KBM-7 (cell line): ENCODE measurements at places on chromosomes 2 and 18.

- no peak for DNase-seq
Observed at GRCh38 chr2:58853420-58853819, 612.3 kb upstream of the FANCL start.

- no peak for DNase-seq
Observed at GRCh38 chr2:126655051-126655450, 907 bp upstream of the GYPC start.

GRCh38 chr2:178428396-178428806 is 22.6 kb downstream of the PRKRA start:
- DNase-seq = no peak

DNA sequence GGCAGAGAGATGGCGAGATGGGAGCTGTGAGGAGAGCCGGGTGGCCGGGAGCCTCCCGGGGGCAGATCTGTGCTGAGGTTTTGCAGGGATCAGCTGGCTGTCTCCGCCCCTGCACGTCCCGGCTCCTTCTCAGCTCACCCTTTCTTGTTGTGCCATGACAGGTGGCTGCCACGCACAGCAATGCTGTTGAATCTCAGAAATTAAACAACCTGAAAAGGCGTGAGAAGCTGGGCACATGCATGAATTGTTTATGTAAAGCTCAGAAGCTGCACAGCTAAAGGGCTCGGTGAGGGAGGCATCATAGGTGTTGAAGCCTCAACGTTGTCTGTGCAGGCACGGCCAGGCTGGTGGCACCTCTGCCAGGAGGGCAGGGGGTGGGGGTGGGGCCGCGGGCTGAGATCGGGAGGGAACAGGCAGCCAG is 858 bp upstream of the RTP5 start:
- DNase-seq = no peak

DNA sequence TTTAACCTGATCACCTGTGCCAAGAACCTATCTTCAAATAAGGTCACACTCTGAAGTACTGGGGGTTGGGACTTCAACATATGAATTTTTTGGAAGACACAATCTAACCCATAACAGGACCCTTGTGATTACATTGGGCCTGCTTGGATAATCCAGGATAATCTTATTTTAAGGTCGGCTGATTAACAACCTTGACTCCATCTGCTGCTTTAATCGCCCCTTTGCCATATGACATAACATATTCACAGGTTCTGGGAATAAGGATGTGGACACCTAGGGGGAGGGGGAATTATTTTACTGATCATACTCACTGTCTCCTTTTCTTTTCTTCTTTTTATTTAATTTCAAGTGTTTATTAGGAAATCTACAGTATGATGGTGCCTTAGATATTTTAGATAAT is 34.8 kb downstream of the CDH20 start:
- DNase-seq = no peak

DNA sequence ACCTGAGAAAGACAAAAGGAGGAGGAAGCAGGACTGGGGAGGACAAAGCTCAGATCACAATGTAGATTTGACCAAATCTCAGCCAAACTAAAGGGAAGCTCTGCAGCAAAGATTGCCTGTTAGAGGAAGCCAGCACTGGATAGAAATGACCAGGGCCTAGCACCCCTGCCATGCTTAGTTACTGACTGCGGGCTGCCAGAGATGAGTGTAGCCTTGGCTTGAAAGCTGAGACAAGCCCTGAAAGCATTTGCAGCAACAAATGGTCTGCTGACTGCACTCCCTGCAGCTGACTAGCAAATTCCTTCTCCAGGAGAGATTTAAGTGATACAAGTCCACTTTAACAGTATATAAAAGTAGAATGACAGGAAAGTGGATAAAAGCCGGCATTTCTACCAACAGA is 140.9 kb upstream of the CRIM1 start:
- DNase-seq = no peak

GRCh38 chr2:20093263-20094141 is 42.1 kb upstream of the LAPTM4A start:
- peak; percentile 52 for DNase-seq

DNA sequence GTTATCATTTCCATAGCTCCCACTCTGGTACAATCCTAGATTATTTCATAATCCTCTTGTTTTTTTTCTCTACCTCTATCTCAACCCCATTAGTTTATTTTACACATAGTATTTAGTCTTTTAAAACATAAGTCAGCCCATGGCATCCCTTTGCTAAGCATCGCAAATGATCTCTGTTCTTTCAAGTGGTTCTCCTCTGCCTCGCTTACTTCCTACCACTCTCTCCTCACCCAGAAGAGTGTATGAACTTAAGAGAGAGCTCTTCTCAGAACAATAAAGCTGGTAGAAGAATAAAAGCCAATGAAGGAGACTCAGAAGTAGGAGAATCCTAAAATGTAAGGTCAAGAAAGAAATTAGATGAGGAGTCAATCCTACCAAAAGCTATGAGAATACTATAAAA is 12.2 kb upstream of the ITPRID2 start:
- no peak for DNase-seq

- DNase-seq = no peak
Observed at GRCh38 chr2:109435901-109436598, 177.7 kb downstream of the SEPTIN10 start.

DNA sequence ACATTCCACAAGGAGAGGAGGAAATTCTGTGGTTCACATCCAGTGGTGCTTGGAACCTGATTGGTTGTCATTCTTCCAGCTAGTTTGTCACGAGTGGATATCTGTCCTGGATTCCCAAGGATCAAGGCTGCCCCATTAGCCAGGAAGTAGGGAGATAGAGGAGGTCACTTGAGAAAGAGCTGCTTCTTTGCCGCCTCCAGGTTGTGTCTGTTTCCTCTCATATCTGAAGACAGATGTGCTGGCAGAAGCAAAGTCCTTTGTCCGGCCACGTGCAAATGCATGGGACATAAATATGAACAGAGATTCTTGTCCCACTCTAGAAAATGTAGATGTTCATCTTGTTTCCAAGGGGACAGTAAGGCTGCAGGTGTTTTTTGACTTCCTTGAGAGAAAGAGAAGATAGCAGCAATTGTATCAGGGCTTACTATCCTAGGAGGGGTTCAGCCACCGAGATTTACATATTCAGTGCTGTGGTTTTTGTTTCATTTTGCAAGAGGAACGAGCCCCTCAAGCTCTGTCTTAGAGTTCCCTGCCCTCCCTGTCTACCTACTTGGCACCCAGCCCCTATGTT is 174.4 kb downstream of the RPIA start:
- DNase-seq = peak; percentile 40

- no peak for DNase-seq
Observed at GRCh38 chr2:44957656-44958327, 16.3 kb downstream of the SIX3 start.

DNA sequence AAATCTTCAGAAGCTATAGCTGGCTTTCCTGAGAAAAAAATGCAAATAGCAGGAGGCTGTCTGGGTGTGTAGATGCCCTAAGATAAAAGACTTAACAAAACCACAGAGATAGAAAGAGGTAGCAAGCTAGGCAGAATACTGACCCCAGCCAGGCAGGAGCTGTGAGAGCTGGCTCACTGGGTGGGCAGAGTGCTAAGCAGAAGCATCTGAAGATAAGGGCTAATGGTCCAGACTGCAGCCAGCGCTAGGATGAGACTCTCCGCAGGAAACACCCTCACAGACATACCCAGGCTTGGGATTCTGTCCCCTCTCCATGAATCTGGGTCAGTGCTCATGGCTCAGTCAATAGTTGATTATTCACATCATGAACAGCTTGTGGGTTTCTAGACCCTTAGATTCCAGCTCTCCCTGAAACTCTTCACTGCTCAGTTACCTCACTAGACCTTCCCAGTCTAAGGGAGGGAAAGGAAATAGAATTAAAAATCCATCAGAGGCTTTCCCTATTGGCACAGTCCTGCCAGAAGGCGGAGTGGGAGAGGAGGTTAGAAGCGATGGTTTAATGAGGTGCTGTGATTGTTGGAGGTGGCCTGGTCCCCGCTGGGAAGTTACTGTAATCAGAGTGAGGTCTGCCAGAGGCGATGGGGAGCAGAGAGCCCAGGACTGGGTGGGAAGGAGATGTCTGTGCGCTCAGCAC is 21.4 kb upstream of the CCBE1 start:
- no peak for DNase-seq

DNA sequence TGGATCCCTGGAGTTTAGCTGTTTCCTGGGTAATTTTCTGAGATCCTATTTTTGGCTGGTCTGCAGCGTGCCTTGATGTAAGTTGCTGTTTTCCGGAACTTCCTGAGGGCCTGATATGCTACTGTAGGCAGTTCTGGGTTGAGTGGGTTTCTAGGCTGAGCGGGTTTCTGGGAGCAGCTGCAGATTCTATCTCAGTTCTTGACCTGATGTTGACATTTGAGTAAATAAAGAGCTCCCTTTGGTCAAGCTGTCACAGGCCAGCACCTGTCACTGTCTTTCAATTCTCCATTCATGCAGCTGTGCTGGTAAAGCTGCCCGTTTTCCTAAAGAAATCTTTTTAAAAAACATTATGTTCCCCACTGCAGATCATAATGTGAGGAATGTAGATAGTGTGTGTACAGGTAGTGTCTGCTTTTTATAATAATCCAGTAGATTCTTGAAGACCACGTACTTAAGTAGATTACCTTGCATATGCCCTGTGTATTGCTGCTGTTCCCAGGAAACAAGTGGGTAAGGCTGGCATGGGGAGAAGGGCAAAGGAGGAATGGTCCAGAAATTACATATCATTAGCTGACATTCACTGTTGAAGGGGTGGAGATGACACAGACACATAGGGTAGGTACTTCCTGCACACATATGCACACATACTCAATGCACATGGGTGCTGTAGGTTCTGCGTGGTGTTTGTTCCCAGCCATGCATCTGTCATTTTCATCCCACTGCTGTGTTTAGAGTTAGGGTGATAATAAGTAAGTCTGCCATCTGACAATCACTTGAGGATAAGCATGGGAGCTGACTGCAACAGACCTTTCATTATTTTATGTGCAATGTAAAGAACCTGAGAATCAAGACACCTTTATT is 25.9 kb downstream of the CD28 start:
- DNase-seq = no peak

GRCh38 chr2:69731147-69731970 is 10.6 kb upstream of the ANXA4 start:
- DNase-seq = no peak

DNA sequence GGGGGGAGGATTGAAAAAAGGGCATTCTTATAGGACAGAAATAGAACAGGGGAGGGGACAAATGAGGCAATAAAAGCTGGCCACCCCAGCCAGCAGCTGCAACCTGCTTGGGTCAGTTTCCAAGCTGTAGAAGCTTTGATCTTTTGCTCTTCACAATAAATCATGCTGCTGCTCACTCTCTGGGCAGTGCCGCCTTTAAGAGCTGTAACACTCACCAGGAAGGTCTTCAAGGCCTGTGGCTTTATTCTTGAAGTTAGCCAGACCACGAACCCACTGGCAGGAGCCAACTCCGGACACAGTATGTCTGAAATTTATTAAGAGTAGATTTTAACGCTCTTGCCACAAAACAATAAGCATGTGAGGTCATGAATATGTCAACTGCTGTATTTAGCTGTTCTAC is 649.9 kb upstream of the RAB6C start:
- DNase-seq = no peak

DNA sequence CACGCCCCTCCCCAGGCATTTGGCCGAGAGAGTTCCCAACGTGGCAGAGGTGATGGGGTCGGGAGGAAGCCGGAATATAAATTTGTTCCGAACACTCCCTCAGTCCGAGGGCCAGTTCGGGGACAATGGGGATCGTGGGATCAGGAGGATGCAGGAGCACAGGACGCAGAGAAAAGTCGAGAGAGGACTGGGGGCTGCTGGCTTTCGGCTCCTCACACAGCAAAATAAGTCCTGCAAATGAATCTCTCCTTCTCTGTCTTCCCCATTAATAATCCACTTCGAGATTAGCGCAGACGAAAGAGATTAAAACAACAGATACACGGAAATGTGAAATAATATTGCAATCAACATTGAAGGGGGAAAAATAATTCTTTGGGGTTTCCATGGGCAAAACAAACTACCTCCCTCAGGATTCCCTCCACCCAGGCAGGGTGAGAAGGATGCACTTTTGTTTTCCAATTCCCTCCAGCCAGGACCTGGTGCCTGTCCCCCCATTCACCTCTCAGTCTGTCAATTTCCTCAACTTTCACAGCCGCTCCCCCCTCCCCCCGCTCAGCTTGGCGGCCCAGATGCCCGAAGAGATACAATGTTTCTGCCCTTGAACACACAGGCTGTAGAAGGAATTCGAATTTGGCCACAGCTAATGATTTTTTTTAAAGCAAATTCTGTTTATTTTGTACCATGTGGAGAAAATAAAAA is 3.1 kb upstream of the ZEB2 start:
- peak; percentile 69 for DNase-seq

GRCh38 chr2:105454801-105455485 is 56.1 kb upstream of the FHL2 start:
- peak; percentile 38 for DNase-seq

GRCh38 chr2:196108604-196109003 is 40.0 kb upstream of the DNAH7 start:
- no peak for DNase-seq

DNA sequence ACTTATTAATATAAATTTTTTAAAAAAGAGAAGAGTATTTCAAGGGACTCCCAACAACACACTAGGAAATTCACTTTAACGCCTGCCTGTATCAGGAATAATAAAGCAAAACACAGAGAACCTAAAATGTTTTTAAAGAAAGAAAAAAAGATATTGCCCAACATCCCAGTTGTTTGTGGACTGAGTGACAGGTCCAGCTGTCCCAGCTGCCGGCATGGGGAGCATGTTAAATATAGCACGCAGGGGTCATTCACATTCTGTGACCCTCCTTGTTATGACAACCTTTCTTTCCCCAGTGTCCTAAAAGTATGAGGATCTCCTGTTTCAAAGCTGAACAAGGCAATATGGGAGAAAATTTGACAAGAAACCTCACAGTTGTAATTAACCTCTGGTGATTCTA is 4.4 kb downstream of the KLHL41 start:
- DNase-seq = no peak

DNA sequence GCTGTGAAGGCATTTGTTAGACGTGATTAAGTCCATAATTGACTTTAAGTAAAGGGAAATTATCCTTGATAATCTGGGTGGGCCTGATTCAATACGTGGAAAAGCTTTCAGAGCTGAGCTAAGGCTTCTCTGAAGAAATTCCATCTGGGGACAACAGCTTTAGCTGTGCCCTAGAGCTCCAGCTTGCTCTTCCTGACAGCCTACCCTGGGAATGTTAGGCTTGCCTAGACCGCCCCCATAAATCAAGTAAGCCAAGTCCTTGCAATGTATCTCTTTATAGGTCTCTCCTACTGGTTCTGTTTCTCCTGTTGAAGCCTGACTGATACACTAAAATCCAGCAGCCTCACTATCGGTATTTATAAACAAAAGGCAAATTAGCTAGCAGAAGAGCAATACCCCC is 160.0 kb downstream of the STK39 start:
- no peak for DNase-seq

GRCh38 chr18:63617915-63618234 is 26.2 kb downstream of the SERPINB4 start:
- DNase-seq = no peak

- DNase-seq = no peak
Observed at GRCh38 chr2:11406267-11406957, 59.5 kb downstream of the E2F6 start.

DNA sequence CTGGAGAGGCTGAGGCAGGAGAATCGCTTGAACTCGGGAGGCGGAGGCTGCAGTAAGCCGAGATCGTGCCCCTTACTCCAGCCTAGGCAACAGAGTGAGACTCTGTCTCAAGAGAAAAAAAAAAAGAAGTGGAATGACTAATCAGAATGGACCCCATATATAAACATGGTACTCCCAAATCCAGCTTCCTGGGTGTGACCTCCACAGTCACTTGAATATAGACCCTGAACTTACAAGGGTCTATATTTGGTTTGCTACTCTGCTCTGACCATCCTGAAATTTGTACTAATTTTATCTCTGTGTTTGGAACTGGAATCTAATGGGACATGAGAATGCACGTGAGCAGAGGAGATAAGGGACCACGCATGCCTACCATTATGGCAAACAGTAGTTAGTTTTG is 275.0 kb downstream of the TNS1 start:
- no peak for DNase-seq
